Ecto neural progenitor cell (in vitro differentiated cells): ENCODE measurements at places on chromosomes 2 and 18.
A peak's percentile ranks its signal among the peaks of the same experiment; 100 is the strongest.

GRCh38 chr2:66960161-66960560, 437.0 kb upstream of the ETAA1 start:
- no peak for DNase-seq

- DNase-seq: no peak
Observed at GRCh38 chr2:224865016-224865415, 148.9 kb upstream of the CCDC195 start.

DNA sequence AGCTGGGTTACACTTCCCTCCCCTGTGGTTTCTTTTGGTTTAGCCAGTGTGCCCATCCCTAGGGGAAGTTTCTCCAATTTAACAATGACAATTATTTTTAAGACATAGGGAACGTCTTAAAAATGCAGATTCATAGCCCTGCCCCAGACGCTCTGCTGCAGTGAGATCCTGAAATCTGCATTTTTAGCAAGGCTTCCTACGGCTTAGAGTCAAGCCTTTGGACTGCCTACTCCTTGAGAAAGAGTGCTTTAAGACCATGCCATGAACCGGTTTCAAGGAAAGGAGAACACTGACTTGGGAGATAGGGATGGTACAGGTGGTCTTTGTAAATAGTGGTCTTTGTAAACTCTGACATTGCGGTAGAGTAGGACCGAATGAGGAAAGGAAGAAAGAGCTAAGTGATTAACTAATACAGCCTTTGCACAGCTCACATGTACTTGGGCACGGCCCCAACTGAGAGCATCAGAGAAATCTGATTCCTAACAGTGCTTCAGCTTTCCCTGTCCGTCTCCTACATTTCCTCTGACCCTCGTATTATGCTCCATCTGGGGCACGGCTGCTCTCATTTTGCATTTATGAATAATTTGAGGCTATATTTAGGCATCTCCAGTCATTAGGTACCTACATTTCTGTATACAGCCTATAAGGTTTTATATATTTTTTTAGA, 217.6 kb upstream of the TANK start:
- DNase-seq: no peak

DNA sequence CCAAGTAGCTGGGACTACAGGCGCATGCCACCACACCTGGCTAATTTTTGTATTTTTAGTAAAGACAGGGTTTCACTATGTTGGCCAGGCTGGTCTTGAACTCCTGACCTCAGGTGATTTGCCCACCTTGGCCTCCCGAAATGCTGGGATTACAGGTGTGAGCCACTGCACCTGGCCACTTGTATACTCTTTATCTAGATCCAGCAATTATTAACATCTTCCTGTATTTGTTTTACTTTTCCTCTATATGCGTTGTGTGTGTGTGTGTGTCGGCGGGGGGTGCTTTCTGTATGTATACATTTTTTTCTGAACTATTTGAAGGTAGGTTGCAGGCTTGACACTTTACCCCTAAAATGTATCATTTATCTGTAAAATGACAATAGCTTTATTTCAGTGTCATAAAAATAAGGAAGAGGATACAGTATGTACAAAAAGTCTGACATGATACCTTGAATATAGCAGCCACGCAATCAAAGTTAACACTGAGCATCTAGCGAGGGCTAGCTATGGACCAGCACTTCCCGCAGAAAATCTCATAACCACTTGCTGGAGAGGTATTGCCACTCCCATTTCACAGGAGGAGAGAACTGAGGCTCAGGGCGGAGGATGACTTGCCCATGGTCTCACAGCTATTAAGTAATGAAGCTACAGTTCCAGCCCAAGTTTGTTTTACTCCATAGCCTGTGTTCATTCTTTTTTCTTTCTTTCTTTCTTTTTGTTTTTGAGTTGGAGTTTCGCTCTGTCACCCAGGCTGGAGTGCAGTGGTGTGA, 251.3 kb downstream of the MYCN start:
- no peak for DNase-seq

DNA sequence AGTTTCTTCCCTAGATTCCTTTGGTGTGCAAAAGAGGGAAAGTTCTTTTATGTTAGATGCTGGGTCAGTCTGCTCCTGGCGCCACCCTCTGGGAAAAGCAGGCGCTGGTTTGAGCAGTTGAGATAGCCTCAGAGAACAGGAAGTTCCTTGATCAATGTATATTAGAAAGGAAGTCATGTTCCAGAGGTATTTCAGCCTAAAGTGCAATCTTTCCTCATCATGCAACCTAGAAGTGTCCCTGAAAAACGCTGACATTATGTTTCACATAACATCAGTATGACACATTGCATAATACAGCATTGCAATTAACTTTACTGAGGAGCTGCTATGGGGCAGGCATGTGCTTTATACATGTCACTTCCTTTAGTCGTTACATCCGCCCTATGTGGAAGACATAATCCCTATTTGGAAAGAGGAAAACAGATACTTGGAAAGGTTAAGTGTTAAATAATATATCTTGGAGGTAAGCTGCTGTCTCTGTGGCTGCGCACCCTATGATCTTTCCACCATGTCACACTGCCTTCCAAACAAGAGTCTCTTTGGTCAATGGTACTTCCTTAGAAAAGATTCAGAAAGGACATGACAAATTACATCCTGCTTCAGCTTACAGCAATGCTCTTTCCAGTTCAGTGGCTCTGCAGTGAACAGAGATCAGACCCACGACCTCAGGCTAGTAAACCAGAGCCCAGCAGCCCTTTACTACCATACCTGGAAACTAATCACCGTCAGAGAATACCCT, 369.7 kb downstream of the RAD51AP2 start:
- peak; percentile 57 for DNase-seq

DNA sequence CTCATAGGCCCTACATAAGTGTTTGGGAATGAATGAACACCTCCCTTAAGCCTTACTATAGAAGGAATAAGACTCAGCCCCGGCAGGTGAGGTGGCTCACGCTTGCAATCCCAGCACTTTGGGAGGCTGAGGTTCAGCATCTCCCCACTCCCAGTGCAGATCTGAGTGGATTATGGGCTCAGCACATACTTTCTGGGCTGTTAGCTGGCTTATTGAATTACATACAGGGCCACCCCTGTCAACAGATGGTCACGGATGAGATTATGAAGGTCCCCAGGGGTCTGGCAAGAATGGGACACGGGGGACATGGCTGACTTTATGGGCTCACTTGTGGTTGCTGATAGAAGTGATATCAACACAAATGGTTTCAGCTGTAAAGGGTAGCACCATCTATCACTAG, 322.3 kb downstream of the TSN start:
- DNase-seq: no peak

DNA sequence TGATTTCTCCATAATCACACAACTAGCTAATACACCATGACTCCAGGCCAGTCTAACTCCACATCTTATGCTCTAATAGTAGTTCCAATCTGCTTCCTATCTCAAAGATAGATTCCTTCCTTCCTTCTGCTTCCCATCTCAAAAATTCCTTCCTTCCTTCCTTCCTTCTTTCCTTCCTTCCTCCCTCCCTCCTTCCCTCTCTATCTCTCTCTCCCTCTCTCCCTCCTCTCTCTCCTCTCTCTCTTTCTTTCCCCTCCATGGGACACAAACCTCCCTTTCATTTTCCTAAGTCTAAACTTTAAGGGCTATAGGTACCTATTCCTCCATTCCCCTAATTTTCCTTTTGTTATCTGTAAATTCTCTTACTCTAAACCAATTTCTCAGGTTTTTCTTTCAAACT, 62.5 kb downstream of the CCDC88A start:
- no peak for DNase-seq

- DNase-seq: no peak
Observed at GRCh38 chr2:190407246-190407661, 901 bp upstream of the MFSD6 start.

- no peak for DNase-seq
Observed at GRCh38 chr2:124080281-124081153, 55.4 kb downstream of the CNTNAP5 start.

GRCh38 chr2:51505533-51505932, 473.6 kb upstream of the NRXN1 start:
- DNase-seq: no peak

- no peak for DNase-seq
Observed at GRCh38 chr2:196840171-196840570, 31.0 kb upstream of the C2orf66 start.

- no peak for DNase-seq
Observed at GRCh38 chr2:38077431-38077769, 1.4 kb upstream of the CYP1B1 start.

DNA sequence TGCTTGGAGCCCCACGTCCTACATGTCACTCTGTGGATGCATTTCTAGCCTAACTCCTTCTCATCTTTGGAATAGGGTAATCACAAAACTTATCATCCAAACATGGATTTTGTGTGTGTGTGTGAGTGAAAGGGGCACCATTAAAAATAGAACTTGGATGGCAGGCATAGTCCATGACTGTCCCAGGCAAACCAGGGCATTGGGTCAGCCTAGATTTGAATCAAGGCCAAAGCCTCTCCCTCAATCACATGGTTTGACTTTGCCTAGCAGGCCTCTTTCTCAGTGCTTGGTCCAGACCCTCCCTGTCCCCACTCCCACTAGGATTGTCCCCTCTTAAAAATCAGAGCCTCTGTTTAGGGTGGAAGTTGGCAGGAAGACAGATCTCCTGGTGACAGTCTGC, 67.4 kb upstream of the BCL2L11 start:
- no peak for DNase-seq

DNA sequence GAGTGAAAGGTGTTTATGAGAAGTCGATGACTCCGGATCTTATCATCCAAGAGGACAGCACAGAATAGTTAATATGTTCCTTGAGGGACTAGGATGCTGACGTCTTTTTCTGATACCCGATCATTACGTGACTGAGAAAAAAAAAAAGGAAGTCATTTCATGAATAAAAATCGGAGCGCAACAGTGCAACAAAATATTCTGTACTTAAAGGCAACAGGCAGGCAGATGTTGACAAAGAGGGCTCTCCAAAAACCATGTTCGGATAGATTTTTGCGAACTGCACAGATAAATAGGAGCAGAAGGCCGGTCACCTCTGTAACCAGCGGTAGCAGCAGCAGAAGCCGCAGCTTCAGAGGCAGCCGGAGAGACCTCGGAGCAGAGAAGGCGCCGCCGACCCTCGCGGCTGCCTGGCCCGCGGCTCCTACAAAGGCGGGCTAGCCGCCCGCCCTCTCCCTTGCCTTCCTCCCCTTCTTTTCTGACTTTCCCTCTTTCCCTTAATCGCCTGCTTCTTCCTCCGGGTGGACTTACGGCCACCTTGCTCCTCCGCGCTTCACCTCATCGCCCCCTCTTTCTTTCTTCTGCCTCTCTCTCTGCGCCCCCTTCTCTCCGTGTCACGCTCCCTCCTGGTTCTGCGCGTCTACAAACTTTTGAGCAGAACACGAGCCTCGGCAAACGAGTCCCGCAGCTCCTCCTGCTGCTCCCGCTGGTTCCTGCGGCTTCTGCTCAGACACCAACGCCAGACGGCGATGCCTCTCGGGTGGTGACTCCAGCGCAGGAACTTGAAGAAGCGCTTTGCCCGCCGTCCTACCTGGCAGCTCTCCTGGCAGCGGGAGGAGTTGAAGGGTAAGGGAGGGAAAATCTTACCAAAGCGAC, at the start of gene ADCYAP1:
Gene ADCYAP1, plus strand, starts transcription at position 654 of the 873 bp plus-strand sequence. CDS start 516 bp downstream, outside the sequence.
- peak; percentile 71 for DNase-seq

DNA sequence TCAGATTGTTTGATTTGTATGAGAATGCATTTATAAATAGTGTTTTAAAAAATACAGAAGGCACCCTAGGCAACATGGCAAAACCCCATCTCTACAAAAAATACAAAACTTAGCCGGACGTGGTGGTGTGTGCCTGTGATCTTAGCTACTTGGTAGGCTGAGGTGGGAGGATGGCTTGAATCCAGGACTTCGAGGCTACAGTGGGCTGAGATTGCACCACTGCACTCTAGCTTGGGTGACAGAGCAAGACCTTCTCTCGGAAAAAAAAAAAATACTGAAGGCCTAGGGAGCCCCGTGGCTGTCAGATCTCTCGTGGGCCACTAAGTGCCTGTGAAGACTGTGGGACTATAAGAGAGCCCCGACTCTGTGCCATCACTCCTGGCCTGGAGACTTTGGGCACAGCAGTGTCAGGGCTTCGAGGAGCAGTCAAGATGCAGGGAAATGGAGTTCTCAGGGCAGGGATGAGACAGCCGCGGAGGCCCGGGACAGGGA, 40.5 kb downstream of the MYO7B start:
- no peak for DNase-seq

GRCh38 chr18:68948622-68949021, 150.7 kb downstream of the CCDC102B start:
- DNase-seq: no peak

DNA sequence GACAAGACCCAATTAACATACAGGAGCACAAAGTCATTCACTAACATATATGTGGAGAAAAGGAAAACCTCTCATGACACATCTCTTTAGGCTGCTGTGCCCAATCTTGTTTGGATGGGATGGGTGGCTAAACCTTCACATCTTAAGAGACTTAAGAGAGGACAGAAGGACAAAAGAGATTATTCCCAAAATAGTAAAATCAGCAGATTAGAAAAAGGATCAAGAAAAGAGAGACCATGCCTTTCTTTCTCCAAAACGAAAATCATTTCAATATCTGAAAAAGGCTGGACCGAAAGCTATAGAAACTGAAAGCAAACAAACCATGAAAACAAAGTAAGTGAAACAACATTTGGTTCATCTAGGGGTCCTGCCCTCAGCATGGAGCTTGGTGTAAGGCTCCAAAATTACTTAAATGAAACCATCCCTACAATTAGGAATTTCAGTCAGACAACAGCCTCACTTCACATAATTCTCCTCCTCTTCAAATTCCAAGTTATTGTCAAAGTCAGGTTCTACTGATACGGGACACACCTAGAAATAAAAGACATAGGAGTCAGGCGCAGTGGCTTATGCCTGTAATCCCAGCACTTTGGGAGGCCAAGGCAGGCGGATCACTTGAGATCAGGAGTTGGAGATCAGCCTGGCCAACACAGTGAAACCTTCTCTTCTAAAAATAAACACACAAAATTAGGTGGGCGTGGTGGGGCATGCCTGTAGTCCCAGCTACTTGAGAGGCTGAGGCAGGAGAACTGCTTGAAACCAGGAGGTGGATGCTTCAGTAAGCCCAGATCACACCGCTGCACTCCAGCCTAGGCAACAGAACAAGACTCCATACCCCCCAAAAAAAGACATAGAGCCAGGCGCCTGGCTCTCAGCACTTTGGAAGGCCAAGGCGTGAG, 5.2 kb downstream of the STARD7 start:
- DNase-seq: no peak

GRCh38 chr2:135074216-135074615, 22.1 kb downstream of the RAB3GAP1 start:
- DNase-seq: no peak

DNA sequence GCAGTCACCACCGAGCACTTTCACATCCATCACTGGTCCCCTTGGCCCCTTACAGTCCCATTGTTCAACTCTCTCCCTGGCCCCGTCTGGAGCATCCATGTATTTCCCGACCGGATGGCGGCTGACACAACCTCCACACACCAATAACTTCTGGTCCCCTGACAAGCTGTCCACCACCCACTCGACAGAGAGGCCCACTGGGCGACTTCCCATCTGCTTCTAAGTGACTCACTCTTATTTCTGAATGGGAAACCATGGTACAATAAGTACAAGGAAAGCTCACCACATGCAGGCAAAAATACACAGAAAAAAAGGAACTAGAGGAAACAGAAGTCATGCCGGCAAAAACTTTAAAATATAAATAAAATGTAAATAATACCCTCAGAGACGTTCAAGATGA, 82.9 kb upstream of the RAB12 start:
- DNase-seq: no peak

GRCh38 chr2:137202318-137202717, 437.0 kb downstream of the THSD7B start:
- DNase-seq: no peak
